Brain (organoid and tissue), 16 donors: ENCODE measurements at places on chromosomes 3 and 15.

- no peak for DNase-seq
Observed at GRCh38 chr3:152061296-152061695, 187.9 kb downstream of the SUCNR1 start.

GRCh38 chr3:152338159-152338720, 69.5 kb downstream of the MBNL1 start:
- DNase-seq, result no peak

- no peak for DNase-seq
Observed at GRCh38 chr3:88263417-88264100, 113.8 kb downstream of the C3orf38 start.

DNA sequence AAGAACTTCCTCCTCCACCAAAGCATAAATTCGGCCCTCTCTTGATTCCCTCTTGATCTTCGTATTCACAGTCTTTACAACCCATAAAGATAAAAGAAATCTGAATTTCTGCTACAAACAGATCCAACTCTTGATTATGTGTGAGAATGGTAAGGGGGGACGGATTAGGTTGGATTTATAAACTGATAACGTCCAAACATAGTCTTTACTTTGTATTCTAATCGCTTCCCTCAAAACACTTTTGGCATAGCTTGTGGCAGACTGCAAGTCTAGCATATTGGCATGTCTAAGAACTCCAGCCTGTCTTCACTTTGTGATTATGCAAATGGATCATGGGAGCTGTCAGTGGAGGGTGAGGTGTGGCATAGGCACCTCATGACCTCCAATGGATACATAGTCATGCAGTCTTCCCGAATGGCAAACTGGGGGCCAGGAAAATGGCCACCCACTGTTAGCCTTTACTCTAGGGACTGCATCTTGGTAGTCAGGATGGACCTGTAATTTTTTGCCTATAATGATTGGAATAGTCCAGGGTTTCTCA, 24.3 kb upstream of the GPR171 start:
- DNase-seq, result peak; percentile 44

DNA sequence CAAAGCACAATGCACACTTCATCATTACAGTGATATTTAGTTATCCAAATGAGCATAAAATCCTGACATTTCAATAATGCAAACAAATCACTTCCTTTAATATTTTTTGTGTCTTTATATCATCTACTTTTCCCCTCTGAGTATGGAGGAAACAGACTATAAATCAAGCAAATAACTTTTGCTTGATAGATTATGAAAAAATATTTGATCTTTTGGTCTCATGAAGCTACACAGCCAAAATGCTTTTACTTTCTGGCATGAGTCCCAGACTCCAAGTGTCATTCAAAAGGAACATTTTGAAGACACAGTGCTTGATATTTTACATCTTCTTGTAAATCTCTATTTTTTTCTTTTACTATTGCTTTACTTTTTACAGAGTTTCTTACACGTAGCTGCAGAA, 215.3 kb upstream of the ROBO1 start:
- DNase-seq, result peak; percentile 37

DNA sequence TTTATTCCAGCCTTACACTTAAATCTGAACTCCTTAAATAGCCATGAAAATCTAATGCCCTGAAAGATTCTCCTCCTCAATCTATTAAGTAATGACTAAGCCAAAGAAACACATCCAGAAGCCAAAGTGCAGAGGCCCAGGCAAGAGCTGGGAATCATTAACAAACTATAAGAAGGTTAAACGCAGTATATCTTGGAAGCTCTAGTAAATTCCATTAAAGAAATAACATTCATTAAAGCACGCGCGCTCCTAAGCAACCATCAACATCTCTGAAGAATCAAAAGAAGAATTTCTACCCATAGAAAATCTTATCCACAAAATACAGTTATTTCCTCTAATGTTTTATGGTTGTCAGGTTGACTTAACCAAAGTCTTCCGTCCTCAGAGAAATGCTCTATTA, 29.5 kb downstream of the MB21D2 start:
- DNase-seq, result no peak

- DNase-seq, result no peak
Observed at GRCh38 chr3:64290864-64291263, 65.6 kb upstream of the PRICKLE2 start.

DNA sequence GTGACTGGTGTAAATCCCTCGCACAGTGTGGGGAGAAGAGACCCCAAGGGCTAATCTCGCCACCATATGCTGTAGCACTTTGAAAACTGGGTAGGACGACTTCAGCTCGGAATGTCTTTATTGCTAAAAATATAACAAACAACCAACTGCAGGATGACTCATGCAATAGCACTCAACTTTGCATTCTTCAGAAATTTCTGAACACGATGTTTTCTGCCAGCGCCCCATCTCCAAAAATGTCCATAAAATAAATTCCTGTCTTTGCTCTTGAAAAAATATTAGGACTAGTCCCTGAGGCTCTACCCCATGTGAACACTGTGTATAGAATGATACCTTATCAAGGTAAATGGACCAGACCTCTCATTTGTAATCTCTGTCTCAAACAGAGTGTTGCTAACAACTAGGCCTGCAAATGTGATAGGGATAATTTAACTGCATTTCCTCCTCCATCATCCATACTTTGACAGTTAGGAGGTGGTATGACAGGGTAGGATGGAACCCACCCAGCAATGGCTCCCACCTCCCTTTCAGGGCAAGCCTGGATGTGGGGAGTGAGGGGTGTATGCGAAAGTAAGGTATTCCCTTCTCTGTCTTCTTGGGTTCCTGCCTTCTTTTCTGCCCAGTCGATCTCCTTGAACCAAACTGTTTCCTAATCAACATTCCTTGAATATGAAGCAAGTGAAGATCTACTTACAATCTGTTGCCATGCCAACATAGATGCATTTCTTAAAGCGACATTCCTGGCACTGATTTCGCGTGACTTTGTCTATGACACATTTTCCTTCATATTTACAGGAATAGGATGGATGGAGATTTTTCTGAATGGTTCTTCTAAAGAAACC, 201.1 kb downstream of the NR1D2 start:
- DNase-seq, result peak; percentile 95

DNA sequence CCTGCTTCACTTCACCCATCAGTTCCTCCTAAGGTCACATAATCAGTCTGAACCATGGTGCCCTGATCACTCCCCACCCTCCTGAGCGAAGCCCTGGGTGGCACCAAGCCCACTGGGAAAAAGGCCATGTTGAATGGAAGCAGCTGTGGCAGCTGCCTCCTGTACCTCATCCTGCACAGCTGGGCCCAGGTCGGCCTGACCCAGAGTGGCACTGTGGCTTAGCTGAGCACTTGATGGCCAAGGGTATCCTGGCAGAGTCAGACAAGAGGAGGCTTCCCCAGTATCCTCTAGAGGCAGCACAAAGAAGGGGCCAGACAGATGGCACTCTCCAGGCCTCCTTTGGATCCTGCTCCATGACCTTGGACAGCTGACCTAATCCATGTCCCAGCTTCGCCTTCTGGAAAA, 68.4 kb downstream of the TLE3 start:
- DNase-seq, result no peak

DNA sequence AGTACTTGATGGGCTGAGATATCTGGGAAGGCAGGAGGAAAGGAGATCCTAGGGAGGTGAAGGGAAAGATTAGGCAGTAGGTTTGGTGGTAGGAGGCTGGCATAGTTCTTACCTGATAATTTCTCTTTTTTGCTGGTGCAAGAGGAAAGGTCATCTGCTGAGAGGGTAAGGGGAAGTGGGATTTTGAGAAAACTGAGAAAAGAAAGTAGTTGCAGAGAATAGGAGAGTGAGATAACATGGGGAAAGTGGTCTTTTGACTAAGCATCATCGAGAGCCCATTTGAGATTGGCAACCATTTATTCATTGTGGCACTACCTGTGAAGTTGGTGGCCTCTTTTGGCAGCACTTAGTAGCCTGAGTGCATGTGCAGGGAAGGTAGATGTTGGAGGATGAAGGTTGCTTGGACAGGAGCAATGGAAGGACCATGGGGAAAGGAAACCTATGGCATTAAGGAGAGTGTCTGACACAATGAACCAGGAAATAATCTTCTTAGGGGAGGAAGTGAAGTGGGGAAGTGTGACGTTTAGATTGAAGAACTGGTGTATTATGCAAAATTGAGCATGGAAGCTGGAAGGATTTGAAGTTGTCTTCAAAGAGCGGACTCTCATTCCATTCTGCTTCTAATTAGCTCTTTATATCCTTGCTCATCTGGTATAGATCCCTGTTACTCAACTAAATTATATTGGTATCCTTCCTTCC, 21.9 kb upstream of the USP13 start:
- no peak for DNase-seq

DNA sequence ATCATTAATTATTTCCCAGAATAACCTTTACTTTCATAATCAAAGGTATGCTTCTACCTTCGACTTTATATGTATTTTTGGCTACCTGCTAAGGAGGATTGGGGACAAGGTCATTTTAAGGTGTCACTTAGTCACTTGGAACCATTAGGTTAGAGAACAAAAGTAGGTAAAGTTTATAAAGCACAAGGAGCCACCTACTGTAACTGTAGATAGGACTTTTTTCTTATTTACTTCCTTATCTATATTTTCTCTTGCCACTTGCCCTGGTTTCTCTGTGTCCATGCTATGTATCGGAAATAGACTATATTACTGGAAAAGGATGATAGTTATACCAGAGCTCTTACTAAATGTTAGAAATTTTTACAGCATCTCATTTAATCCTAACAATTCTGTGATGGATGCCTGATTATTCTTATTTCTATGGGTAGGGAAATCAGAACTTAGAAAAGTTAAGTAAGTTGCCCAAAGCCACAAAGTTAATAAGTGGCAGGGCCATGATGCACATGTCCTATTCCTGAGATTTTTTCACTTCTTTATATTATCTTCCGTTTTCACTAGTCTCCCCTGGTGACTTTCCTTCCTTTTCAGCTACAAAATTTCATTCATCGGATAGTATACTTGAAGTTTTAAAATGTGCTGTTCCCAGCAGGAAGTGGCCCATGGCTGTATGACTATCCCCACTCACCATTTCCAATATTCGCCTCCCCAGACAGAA, 132.5 kb downstream of the CMSS1 start:
- DNase-seq, result no peak

DNA sequence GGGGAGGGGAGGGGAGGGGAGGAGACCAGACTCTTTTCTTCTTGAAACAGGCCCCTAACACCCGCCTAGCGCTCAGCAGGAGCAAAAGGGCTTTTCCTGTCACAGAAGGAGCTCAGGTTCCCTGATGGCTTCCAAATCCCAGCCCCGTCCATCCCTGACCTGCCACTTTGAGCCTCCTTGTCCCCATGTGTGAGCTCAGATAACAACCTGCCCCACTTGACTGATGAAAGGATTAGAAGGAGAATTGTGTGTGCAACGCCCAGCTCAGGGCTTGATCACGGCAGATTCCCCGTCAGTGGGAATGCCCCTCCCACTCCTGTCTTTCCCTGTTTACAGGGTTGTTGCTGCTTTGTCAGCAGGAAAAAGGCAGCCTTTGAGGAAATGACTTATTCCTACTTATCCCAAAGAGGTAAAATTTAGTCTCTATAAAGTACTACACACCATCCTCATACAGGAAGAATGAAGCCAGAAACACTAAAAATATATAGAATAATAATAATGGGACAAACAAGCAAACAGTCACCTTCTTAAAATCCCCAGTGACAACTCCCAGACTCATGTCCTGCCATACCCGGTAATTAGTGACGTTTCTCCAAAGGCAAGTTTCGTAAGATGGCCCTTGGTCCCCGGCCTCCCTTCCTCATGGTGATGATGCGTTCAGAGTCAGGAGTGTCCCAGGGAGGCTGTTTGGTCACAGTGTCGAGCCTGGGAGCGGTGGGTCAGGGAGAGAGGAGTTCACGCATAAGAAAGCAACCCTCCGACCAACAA, 6.1 kb upstream of the LRRC15 start:
- DNase-seq, result peak; percentile 48

DNA sequence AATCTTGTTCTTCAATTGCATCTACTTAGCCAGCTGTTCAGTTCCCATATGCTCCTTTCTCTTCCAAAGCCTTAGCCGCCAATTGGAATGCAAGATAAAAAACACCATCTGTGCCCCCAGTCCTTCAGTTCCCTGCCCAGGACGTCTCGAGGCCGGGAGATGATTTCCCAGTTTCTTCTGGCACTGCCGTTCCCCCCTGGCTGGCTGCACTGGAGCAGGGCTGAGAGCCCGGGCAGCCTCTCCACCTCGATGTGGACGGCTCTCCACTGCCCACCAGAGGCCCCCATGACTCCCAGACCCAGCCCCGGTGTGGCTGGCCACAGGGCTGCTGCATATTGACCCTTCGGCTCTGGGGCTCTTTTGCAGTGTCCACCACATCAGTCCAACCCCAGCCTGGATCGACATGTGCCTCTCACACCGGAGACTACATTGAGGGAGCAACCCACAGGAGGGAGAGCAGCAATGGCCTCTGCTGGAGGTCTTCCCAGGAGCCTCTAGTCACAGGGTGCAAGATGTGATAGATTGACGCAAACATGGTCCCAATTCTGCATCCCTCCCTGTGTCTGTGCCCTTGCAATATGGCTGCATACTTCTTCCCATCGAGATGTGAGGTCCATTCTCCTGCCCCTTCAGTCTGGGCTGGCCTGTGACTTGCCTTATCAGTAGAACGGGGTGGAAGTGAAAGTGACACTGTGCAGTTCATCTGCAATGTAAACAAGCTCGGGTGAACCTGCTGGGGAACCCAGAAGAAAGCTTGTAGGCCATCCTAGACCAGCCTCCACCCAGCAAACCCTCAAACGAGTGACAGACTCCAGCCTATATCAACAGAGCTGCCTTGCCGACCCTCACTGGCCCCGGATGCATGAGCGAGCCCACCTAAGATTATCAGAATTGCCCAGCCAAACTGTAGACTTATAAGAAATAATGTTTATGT, 52.3 kb upstream of the PRR20G start:
- peak; percentile 98 for DNase-seq

GRCh38 chr15:82045179-82045891, 483 bp downstream of the MEX3B start:
- DNase-seq, result peak; percentile 26

DNA sequence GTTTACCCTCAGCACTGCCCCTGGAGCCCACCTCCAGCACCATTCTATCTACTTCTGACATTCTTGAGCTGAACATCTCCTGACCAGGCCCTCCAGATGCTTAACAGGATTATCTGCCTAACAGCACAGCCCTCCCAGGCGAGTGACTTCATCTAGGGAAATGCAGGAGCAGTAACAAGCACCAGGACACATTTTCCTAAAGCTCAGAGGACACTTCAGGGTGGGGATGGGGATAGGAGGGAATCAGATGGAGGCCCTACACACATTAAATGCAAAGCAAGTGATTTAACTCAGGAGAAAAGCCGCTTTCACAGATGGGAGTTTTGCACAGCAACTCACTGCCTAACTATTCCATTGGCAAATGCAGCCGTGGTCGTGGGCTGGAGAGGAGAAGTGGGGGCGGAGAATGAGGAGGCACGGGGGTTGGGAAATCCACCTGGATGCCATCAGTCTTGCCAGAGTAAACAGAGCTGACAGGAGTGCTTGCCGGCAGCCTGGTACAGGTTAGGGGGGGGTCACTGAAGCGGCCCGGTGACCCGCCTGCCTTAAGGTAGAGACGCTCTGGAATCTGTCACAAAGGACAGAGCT, 21.3 kb upstream of the BNC1 start:
- DNase-seq, result no peak

GRCh38 chr3:56885453-56885852, 83.7 kb upstream of the ARHGEF3 start:
- DNase-seq, result peak; percentile 48

- no peak for DNase-seq
Observed at GRCh38 chr3:123258359-123258758, 56.6 kb downstream of the SEC22A start.
